ENCODE measurements at places on chromosomes 5 and 9.

GRCh38 chr5:16869821-16870796 is 66.0 kb downstream of the MYO10 start:
- no peak for DNase-seq

DNA sequence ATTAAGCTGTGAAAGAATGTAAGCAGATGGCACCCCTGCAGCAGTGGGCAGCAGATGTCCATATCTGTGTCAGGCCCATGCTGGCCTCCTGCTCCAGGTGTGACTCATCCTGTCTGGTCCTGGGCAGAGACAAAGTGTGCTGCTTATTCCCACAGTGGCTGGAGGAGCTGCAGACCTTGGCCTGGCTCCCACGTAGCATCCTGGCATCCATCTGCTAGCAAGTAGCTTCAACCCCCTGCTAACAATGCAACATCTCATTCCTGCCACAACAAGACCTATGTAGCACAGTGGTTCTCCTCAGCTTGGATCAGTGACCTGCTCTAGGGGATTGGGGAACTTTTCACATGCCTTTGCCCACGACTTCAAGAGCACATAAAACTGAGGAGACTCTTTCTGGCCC is 126.4 kb upstream of the SLC12A2 start:
- DNase-seq = no peak

- DNase-seq = no peak
Observed at GRCh38 chr9:16128003-16128402, 575.2 kb downstream of the CCDC171 start.

DNA sequence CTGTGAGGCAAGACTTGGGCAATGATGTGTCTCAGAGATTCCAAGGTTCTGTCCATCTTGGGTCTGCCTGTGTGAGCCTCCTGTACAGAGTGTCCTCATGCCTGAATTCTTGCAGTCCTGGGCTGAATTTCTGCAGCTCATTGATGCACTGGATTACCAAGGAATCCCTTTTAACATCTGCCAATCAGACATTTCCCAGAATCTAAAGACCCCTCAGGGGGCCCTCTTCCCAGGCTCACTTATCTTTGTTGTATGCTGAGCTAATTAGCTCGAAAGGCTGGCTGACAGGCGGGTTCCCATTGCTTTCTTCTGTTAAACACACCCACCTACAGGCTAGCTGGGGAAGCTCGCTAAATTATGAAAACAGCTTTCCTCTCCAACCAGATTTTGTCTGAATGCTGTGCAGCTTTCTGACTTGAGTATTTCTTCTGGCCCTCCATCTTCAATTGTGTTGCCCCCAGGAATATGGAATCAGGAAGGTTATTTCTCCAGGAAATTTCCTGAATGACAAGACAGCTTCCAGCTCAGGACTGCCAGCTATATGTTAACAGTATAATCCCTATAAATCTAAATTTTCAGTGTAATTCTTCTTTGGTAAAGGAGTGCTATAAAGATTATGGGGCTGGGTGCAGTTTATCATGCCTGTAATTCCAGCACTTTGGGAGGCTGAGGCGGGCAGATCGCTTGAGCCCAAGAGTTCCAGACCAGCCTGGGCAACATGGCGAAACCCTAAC is at the start of gene LIX1:
Gene LIX1, minus strand, starts transcription at position 91 of the 734 bp plus-strand sequence. Its CDS starts 35 bp downstream, at position 56.
- DNase-seq = peak; percentile 10

DNA sequence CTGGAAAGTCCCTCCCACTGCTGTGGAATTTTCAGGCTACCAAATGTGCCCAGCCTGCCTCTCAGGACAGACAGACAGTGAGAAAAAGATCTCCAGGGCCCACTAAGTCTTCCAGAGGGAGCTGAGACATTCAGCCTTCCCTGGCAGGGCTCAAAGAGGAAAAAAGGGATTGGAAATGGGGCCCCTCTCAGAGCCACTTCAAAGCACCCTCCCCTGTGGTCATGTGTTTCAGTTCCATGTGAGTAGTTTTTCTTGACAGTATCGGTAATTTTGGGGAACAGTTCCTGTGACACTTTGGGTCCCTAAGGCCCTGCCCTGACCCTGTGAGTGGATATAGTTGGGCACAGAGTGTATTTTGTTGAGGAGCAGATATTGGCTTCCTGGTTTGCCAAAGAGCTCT is 25.0 kb downstream of the LARP1 start:
- DNase-seq = no peak

GRCh38 chr9:120783602-120784047 is 9.6 kb downstream of the FBXW2 start:
- DNase-seq = no peak

DNA sequence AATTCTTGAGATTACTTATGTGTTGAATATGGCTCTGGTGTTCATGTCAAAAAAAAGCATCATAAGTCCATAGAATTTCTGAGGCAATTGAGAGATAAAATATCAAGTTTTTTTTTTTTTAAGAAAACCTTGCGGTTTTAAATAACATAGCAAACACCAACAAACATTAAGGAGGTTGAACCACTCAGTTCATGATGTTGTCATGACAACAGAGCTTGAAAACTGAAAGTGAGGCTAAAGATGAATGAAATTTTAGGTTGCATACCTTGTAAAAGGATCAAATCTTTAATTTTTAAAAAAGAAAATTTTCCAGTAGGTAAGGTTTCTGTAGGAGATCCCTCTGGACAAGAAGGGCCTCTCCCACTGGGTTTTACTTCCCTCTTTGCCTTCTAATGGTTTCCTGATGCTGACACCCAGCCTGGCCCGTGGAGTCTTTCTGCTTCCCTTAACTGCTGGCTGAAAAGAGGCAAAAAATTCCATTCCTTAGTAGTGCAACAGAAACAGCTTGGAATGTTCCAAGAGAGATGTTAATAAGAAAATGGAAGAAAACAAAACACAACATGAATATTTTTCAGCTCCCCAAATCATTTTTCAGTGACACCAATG is 60.0 kb upstream of the FER start:
- no peak for DNase-seq

DNA sequence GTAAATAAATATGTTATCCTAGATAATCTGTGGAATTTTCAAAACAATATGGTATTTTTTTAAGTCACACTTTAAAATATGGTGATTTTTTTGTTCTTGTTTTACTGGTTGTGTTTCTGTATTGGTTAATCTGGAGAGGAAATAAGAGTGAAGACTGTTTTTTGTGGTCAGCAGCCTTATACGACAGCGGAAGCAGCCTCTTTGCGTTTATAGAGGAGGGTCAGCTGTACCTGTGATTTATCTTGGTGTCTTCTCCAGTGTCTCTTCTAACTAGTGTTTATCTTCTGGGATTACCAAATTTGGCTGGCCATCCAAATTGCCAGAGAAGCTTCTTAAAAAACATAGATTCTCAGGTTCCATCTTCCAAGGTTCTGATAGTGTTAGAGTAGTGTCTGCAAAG is 58.7 kb downstream of the ICE1 start:
- DNase-seq = no peak

- DNase-seq = no peak
Observed at GRCh38 chr5:57955511-57955910, 472.9 kb upstream of the ACTBL2 start.

DNA sequence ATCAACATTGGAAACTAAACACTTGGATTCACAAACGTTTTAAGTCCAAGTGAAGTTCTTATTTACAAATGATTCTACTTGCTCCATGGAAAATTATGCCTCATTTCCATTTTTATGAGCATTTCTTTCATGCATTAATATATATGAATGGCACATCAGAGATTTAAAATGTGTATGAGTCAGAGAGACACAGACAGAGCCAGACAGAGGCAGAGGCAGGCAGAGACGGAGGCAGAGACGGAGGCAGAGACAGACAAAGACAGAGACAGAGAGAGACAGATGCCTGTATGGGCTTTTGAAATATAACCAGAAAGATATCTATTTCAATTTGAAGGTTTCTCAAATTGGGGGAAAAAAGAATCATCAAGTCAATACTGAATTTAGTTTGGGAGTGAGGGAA is 649.0 kb downstream of the PTPRD start:
- no peak for DNase-seq

DNA sequence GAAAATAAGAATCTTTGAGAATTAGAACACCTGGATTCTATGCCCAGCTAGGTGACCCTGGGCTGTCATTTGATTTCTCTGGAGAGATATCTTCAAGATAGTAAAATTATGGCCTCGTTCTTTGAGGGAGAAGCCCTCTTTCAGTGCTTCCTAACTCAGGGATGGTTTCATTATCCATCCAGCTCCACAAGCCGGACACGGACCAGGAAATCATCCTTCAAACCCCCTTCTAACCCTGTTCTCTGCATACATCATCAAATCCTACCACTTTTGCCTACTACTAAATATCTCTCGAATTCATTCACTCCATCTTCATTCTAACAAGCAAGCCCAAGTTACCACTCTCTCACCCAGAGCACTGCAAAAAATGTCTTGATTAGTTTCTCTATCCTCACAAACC is 57.2 kb downstream of the MAPKAP1 start:
- no peak for DNase-seq

GRCh38 chr9:116325924-116326323 is 172.3 kb downstream of the PAPPA start:
- no peak for DNase-seq

DNA sequence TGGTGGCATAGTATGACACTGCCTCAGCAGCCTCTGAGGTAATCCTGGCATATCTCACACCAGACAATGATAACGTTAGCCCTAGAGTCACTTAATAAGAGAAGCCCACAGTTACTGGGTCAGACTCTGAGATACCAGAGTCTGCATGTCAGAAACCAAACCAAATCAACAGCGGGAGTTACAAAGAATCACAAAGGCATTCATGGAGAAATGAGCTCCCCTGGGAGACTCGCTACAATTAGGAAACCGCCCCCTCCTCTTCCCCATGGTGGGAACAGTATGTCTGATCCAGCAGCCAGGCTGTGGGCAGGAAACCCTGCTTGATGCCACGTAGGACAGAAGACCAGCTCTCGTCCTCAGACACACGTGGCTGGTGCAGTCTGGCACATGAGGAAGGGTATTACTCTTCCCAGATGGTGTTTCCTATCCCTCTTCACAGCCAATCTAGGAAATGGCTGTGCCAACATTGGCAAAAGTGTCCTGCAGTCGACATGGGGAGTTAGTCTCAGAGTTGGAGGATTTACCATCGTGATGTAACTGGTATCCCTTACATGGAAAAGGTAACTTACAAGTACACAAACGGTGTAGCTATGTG is 485.4 kb downstream of the ZNF608 start:
- DNase-seq = no peak

DNA sequence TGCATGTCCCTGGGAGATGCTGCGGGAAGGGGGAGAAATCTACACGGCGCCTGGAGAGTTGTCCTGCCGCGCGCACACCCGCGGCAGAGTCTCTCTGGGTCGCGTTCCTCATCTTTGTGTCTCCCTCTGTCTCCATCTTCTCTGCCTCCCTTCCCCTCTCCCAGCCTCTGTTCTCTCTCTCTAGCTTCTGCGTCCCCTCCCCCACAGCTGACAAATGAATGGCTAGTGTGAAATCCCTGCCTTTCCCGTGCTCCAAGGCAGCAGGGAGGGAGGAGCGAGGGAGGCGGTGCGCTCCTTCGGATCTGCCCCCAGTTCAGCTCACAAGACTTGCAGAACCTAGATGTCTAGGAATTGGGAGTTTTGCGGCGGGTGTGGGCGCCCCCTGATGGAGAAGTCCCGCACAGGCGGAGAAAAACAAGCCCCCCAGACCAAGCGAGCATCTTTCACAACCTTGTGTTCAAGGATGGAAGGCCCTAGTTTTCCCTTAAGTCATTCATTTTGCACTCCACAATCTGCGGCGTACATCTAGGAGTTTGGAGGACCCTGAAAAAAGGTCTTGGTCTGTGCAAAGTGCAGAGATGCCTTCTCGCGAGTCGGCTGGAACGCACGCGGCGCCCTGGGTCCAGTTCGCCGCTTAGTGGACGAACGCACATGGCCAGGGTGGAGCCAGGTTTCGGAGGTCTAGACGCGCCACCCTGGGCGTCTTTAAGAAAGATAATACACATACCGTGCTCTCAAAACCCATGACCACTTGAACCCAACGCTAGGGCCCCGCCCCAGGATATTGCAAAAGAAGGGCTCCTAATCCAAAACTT is 2.0 kb downstream of the VCAN start:
- peak; percentile 31 for DNase-seq

DNA sequence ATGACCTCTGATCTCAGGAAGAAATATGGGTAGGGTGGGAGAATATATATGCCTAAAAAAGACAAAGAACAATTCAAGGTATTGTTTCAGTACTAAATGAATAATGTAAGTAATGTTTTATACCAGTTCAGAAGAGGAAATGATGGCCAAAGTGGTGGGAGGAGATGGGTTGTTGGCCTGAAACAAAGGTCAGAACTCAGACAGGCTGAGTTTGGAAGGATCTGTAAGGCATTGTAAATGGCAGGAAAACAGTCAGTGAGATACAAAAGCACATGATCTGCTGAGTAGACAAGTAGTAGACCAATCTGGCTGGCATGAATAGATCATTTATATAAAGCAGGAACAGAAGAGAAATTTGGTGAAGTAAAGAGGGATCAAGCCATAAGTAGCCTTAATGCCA is 175.8 kb upstream of the PLCXD3 start:
- DNase-seq = no peak

DNA sequence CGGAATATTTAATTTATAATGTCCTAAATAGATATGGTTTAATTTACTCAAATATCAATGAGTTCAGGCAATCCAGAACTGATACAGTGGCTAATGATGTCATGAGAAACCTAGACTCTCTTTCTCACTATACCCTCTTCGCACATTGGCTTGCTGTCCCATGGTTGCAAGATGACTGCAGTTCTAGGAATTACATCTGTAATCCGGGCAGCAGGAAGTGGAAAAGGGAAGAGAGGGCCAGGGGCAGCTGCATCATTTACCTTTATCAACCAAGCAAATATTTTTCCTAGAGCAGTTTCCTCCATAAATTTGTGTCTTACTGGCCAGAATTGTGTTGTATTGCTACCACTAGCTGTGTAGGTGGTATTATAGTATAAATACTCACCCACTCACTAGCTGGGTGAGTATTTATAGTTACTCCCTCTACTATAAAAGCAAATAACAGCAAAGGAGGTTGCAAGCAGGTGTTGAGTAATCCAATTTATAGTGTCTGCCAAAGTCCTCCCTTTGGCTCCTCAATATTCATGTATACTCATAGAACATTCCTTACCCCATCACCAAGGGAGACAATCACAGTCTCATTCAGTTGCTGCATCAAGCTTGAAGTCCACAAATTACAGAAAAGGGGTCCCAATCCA is 168.8 kb downstream of the DROSHA start:
- DNase-seq = no peak

DNA sequence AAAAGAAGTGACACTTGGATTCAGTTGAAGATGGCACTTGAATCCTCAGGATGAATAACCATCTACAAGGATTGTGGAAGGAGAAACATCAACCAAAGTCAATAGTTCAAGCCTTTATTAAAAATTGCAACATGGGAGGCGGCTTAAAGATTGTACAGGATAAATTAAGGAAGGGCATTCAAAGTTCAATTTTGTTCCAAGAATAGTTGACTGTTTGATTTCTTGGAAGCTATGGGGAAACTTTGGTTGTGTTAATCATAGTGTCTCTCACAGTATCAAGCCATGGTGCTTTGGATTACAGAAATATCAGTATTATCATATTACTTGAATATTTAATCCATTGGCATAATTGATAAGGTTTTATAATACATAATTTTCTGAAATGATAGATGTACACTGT is 1844.3 kb downstream of the MAT2B start:
- no peak for DNase-seq

Measured in CD4-positive, alpha-beta T cell treated with Interleukin-15 for 4 hours (primary cell).